ENCODE measurements at places on chromosomes 1 and 21. TPM values are rescaled to one million over a fixed set of nuclear protein-coding genes. Genes with fewer than 3 reads are reported as not detected.

CLDN14 gene
- not detected for total RNA-seq

LCE7A gene
- total RNA-seq, result not detected

DNA sequence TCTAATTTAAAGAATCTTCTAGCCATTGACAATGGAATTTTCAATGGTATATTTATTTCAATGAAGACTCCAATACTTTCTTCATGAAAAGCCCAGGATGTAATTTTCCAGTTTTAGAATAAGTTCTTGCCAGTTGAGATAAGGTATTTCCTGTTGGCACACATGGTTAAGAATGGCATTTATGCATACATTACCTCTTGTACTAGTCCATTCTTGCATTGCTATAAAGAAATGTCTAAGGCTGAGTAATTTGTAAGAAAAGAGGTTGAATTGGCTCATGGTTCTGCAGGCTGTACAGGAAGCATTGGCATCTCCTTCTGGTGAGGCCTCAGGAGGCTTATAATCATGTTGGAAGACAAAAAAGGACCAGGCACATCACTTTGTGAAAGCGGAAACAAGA lies 1179.6 kb downstream of the AMY1C start:
- no peak for DNase-seq

DNA sequence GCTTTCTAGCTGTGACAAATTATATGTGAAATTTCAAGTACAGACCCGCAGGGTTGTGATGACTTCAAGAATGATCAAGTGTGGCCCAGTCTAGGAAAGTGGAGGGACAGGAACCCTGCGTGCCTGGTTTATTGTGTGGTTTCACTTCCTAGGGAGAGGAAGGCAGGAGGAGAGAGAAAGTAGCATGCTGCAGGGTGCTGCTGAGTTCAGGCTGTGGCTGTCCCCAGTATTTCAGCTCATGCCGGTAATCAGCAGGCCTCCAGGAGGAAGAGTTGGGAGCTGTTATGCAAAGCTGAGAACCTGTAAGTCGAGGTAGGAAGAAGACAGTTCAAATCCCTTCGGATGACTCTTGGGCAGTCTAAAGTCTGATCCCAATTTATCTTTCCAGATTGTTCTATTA lies 140.4 kb downstream of the ROR1 start:
- no peak for DNase-seq

DNA sequence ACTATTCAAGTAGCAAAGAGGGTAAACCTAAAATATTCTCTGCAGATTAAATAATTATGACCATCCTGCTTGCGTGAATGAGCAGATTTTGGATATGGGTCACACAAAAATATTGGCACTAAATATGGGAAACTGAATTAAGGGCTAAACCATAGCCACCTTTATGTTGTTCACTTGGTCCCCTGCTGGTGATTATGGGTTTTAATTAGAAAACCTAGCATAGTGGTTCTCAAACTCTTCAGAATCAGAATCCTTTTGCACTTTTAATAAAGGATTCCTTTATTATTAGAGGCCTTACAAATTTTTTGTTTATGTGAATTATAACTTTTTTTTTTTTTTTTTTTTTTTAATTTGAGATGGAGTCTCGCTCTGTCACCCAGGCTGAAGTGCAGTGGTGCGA lies 38.5 kb upstream of the ZNHIT6 start:
- no peak for DNase-seq

GRCh38 chr1:50246869-50247268 lies 138.1 kb downstream of the ELAVL4 start:
- DNase-seq, result no peak
